Central memory CD4-positive, alpha-beta T cell (primary cell): ENCODE measurements at places on chromosomes 4 and X.

DNA sequence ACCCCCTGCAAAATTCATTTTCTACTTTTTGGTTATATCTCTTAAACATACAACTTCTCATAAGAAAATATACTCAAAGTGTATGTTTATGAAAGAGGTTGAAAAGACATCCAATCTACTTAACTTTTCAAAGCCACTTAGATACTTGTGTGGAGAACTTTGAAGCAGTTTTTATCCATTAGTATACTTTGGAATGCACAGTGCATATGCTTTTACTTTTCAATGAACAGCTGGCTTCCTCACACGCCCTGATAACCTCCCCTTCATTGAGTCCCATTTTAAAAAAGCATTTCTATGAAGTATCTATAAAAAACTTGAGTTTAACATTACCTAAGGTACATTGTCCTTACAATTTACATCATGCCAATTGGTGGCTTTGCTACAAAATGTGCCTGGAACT, 73.8 kb downstream of the VEGFC start:
- no peak for DNase-seq

GRCh38 chrX:123731987-123732669, 724 bp downstream of the THOC2 start:
- DNase-seq = no peak

DNA sequence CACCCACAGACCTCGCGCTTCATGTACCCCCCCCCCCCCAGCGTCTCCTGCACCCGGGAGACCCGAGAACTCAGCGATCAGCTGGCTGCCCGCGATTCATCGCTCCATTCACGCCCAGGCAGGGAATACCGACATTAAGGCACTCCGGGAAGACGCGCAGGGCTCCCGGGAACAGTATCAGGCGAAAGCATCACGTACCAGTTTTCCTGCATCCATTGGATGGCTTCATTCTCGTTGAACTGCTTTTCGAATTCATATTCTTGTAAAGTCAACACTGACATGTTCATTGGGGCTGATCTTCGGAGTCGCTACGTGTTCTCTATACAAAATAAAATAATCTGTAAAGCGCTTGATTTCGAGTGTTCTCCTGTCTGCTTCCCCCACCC, 373 bp downstream of the ELOVL6 start:
- DNase-seq = peak; percentile 6

GRCh38 chrX:47129899-47130358, 14.6 kb downstream of the NDUFB11 start:
- no peak for DNase-seq

- DNase-seq = no peak
These were observed 1976.2 kb upstream of the IGFBP7 start for GRCh38 chr4:59086410-59086809.

GRCh38 chrX:13093529-13094140, 49.2 kb upstream of the FAM9C start:
- no peak for DNase-seq

- DNase-seq = peak; percentile 38
These were observed 622 bp downstream of the TAFAZZIN start for GRCh38 chrX:154411981-154412340.

DNA sequence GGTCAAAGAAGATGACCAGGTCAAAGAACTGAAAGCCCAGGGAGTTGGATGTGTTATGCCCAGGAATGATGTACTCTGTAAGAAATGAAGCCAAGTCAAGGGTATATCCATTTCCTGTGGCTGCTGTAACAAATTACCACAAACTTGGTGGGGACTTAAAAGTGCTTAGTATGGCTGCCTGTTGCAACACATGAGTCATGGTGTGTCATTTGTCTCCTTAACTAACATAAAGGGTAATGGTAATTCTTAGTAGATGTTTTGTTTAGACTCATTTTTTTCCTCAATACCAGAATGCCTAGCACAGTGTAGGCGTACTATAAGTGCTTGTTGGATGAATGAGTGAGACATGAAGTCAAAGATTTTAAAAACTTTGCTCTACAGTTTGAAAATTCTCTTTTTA, 45.7 kb downstream of the SYTL5 start:
- DNase-seq = no peak

- DNase-seq = peak; percentile 90
These were observed at the start of gene SPATA4 for GRCh38 chr4:176195184-176195978. SPATA4 (minus strand) TSS chr4:176195585; CDS start chr4:176195562, 23 bp downstream.

GRCh38 chrX:44012484-44013096, 39.4 kb upstream of the NDP start:
- DNase-seq = peak; percentile 8

- DNase-seq = peak; percentile 22
These were observed 18.0 kb downstream of the TRAPPC2 start for GRCh38 chrX:13716455-13716854.

- DNase-seq = no peak
These were observed 41.3 kb upstream of the STAG2 start for GRCh38 chrX:123920105-123920785.

DNA sequence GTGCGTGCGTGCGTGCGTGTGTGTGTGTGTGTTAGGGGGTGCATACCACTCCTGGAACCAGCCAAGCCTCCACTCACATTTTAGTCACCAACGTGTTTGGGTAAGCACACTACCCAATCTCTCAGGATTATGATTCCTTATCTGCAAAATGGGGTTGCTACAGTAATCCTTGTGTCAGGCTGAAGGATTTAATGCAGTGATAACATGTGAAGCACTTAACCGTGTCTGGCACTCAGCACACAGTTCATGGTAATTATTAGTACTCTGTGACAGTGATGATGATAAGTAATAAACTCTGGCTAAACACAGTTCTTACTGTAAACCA, 57.3 kb downstream of the CLDN22 start:
- DNase-seq = no peak

- DNase-seq = no peak
These were observed 243.6 kb downstream of the ANK2 start for GRCh38 chr4:113293043-113293560.

DNA sequence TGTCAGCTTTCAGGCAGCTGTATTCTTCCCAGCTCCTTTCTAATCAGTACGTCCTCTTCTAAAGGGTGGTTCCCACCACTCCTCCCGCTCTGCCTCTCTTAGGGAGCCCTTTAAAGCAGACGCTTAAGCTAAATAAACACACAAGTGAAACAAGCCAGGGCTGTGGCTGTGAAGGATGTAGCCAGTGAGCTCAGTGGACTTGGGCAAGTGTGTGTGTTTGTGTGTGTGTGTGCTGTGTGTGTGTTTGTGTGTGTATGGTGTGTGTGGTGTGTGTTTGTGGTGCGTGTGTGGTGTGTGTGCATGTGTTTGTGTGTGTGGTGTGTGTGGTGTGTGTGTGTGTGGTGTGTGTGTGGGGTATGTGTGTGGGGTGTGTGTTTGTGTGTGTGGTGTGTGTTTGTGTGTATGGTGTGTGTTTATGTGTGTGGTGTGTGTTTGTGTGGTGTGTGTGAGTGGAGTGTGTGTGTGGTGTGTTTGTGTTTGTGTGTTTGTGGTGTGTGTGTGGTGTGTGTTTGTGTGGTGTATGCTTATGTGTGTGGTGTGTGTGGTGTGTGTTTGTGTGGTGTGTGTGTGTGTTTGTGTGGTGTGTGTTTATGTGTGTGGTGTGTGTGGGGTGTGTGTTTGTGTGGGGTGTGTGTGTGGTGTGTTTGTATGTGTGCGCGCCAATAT, 283.3 kb downstream of the PTTG2 start:
- no peak for DNase-seq

DNA sequence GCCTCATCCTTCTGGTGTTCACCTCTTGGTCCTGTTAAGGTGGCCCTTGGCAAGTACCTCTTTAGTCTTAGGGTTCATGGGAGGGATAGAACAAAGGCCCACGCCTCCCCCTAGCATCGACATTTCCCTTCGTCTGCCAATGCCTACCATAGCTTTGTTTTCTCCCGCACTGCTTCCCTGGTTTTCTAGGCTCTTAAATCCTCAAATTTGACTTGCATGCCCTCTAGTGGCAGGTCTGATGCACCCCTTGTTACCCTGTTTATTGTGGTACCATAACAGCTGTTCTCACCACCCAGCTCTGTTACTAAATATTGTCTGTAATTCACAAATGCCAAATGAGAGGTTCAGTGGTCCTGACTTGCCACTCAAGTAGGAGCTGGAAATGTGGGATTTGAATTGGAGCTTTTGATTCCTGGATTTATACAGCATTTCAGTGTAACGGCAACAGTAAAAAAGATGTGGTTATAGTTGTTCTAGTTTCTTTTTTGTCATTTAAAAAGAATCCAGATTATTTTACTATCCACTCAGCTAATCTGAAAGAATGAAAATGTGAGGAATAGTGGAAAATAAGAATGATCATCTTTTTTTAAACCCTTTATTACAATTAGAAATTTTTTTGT, 100.1 kb downstream of the REPS2 start:
- peak; percentile 19 for DNase-seq

DNA sequence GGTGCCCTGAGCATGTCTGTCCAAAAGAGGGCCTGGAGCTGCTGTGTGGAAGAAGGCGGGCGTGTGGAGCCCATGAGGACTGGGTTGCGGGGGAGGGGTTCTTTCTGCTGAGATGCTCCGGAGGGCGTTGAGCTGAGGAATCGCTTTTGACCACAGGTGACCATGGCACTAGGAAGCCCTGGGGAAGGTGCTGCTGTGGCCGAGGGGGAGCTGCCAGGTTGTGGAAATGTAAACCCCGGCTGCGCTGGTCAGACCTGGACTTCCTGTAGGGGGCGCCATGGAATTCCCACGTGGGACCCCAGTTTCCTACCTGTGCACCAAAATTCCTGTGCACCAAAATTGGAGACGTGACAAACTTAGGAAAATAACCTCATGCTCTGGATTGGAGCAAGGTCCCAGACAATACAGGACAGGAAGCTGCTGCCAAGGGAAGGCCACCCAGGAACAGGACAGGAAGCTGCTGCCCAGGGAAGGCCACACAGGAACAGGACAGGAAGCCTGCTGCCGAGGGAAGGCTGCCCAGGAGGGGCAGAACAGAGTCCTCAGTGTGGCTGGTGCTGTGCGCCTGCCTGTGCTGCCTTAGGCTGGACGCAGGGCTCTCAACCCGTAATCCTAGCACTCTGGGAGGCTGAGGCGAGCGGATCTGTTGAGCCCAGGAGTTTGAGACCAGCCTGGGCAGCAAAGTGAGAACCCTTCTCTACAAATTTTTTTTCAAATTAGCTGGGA, 28.4 kb upstream of the UVSSA start:
- no peak for DNase-seq

GRCh38 chr4:152831416-152831815, 51.7 kb downstream of the ARFIP1 start:
- no peak for DNase-seq

GRCh38 chr4:153522802-153523094, 56.6 kb downstream of the TMEM131L start:
- peak; percentile 38 for DNase-seq

GRCh38 chr4:145216535-145216934, 36.1 kb upstream of the OTUD4 start:
- DNase-seq = no peak

DNA sequence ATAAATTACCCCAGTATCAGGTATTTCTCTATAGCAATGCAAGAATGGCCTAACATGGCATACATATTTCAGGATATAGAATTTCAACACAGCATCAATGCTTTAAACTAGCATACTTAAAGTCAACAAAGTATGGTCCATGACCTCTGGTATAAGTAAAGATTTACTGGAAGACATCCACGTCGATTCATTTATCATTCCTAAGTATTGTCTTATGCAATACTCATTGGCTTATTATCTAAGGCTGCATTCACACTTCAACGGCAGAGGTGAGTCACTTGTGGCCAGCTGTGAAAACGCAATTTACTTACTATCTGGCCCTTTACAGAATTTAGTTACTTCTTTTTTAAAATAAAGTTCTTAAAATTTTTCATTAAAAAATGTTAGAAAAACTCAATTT, 42.6 kb downstream of the ADGRA3 start:
- no peak for DNase-seq

DNA sequence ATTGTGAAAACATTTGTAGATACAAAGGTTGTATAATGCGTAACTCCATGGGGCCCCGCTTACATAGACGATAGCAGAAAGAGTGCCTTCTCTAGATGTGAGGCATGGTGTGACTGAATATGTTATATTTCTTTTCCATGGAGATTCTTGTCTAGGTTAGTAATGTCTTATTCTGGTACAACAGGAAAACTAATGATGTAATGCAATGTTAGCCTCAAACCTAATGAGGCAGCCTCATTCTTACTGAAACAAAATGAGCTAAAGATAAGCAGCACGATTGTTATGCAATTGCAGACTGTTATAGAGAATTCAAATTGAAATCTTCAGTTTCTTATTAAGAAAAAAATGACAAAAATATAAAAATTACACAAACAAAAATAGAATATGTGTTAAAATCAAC, 171.1 kb upstream of the ANKRD50 start:
- no peak for DNase-seq

DNA sequence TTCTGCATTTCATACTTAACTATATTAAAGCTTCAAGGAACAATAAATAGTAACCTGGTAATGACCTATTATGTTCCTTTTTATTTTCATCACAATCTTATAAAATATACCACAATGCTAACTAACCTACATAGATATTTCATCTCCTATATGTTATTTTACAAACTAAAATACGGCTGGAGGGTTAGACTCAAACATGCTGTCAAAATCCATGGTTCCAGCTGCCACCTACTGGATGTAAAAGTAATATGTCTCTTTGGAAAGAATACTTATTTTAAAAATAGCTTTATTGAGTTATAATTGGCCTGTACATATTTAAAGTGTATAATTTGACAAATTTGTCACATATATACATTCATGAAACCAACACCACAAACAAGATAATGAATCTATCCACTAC, 15.0 kb downstream of the RGN start:
- no peak for DNase-seq

DNA sequence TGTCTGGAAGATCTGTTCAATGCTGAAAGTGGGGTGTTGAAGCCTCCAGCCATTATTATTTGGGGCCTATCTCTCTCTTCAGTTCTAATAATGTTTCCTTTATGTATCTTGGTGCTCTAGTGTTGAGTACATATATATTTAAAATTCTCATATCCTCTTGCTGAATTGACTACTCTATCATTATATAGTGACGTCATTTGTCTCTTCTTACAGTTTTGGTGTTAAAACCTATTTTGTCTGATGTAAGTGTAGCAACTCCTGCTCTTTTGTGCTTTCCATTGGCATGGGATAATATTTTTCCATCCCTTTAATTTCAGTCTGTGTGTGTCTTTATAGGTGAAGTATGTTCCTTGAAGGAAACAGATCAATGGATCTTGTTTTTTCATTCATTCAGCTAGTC, 446.0 kb downstream of the FAM47A start:
- no peak for DNase-seq

GRCh38 chrX:65695849-65696449, 28.5 kb downstream of the MSN start:
- no peak for DNase-seq

- DNase-seq = no peak
These were observed 764.6 kb upstream of the FTHL17 start for GRCh38 chrX:31836479-31836878.
